Suppressor macrophage treated with lipopolysaccharide for 1 hour (primary cell): ENCODE measurements at places on chromosomes 7 and 10.

- no peak for DNase-seq
These were observed 10.1 kb downstream of the ABCB1 start for GRCh38 chr7:87590578-87590977.

GRCh38 chr10:94546049-94546900 is 687 bp downstream of the HELLS start:
- peak; percentile 5 for DNase-seq

- no peak for DNase-seq
These were observed 199.2 kb downstream of the DIP2C start for GRCh38 chr10:490256-490655.

GRCh38 chr10:82240408-82240807 is 365.4 kb downstream of the NRG3 start:
- DNase-seq, result no peak

GRCh38 chr10:95394161-95394880 is 103.5 kb upstream of the PDLIM1 start:
- DNase-seq, result no peak

DNA sequence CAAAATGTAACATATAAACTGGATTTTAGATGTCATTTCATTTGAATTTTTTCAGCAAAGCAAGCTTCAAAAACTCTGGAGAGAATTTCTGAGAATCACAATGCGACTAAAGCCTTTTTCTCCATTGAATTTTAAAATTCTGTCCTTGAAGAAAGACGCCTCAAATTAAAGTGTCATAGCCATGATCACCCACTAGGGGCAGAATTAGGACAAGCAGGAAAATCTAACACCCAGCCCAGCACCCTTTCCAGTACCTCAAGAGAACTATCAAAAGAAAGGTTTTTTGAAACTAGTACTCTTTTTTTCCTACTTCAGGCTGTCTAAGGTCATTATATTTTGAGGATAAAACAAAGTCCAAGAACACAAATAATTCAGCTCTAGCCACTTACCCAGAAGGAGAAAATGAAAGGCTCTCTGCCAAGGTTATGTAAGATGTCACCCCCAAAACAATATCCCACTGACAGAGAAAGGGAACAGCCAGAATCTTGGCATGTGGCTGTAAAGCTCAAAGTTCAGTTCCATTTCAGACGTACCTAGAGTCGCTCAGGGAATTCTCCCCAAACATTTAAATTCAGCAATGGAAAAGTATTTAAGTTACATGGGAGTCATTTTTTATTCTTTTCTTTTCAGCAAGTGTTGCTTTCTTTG is 299.4 kb downstream of the SNX13 start:
- DNase-seq, result peak; percentile 59

DNA sequence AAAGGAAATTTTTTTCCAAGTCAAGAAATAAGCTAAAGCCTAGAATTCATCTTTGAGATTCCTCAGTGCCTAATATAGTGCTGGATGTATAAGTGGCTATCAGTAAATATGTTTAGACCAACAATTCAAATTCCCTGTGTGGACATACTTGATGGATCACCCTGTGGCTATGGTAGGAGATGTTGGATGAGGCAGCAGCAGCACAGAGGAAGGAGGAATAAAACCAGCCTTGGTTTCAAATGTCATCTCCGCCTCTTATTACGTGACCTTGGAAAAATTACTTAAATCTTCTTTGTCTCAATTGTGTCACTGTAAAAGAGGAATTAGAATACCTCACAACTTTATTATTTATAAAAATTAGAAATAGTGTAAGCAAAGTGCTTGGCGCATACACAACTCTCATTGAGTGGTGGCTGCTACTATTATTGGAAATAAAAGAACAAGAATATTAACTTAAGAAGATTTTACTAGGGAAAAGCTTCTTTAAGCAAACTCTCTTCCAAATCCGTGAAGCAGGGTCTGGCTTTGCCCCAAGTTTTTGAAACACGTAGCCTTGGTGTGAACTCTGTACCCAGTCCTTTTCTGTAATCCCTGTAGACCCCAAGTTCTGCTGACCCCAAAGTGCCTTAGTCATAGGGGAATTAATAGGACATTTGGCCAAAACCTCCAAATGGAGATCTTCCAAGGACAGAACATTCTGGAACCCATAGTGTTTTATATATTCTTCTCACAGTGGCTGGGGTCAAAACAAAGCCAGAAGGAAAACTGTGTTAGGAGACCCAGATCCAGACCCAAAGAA is 283.8 kb downstream of the PTEN start:
- no peak for DNase-seq
